ENCODE measurements at places on chromosomes 6 and 20.
A peak's percentile ranks its signal among the peaks of the same experiment; 100 is the strongest.

GRCh38 chr6:165895421-165896165 is 232.6 kb upstream of the PDE10A start:
- no peak for DNase-seq

DNA sequence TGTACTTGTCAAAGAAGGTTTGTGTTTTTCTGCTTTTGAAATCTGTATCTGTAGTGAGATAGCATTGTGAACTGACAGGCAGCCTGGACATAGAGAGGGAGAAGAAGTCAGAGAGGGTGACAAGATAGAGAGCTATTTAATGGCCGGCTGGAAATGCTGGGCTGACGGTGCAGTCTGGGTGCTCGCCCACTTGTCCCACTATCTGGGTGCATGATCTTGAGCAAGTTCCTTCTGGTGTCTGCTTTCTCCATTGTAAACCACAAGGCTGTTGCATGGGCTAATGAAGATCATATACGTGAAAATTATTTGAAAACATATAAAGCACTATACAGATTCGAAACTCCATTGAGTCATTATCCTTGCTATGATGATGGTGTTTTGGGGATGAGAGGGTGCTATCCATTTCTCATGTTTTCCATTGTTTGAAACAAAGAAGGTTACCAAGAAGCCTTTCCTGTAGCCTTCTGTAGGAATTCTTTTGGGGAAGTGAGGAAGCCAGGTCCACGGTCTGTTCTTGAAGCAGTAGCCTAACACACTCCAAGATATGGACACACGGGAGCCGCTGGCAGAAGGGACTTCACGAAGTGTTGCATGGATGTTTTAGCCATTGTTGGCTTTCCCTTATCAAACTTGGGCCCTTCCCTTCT is 18.4 kb downstream of the CD83 start:
- no peak for DNase-seq

- peak; percentile 53 for DNase-seq
These were observed 703 bp downstream of the SNX9 start for GRCh38 chr6:157823528-157824370.

GRCh38 chr6:53020005-53020744 is 25.1 kb upstream of the GSTA4 start:
- DNase-seq: no peak

DNA sequence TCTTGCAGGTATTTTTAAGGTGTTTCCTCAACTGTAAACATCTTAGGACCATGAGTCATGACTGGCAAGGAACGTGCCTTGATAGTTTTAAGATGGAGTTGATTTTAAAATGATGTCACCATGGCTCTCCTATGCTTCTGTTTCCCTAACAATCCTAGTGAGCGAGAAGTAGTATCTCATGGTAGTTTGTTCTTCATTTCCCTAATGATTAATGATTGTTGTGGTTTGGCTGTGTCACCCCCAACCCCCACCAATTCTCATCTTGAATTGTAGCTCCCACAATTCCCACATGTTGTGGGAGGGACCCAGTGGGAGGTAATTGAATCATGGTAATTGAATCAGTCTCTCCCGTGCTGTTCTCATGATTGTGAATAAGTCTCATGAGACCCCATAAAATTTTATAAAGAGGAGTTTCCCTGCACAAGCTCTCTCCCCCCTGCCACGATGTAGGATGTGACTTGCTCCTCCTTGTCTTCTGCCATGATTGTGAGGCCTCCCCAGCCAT is 16.8 kb upstream of the BNIP5 start:
- DNase-seq: no peak

All from foreskin keratinocyte (primary cell).